GM13977 (cell line): ENCODE measurements at places on chromosomes 3 and 15.
A peak's percentile ranks its signal among the peaks of the same experiment; 100 is the strongest.

- DNase-seq = no peak
Measured at GRCh38 chr3:55659701-55660100, 172.6 kb upstream of the WNT5A start.

DNA sequence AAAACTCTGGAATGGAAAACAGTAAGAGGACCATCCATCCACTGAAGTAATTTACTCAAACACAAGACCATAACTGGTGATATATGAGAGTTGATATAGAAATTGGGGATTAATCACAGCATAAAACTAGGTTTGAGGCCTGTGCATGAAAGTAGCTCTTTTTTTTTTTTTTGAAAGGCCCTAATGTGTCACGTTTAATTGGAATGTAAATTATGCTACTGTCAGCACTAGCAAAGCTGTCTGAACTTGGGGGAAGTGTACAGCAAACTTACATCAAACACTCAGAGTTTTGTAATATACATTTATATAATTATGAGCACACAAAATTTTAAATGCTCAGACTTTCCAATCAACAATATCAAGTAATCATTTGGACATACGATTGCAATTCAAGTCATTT lies 154.1 kb downstream of the GREM1 start:
- no peak for DNase-seq

GRCh38 chr15:74383695-74384565 lies 16.5 kb upstream of the CYP11A1 start:
- peak; percentile 90 for DNase-seq

DNA sequence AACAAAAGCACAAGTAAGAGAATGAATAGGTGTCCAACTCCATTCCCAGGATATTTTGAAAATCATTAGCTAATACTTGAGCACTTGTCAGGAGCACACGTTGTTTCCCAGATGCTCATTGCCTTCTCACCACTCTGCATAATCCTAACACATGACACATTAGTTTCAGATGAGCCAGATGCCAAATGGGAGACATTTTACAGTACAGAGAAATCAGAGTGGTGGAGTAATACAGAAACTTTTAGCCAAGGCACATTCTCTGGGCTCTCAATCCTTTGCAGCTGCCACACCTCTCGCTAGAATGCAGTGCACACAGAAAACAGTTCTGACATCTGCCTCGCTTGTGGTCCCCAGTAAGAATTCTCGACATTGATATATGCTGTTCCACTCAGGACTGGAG lies 76.6 kb downstream of the P3H2 start:
- no peak for DNase-seq

- DNase-seq = no peak
Measured at GRCh38 chr3:195803289-195803908, 8.3 kb downstream of the MUC4 start.

GRCh38 chr3:100419406-100419805 lies 18.1 kb downstream of the LNP1 start:
- no peak for DNase-seq

- DNase-seq = no peak
Measured at GRCh38 chr15:99983886-99984286, 250.6 kb upstream of the LYSMD4 start.

- DNase-seq = peak; percentile 64
Measured at GRCh38 chr3:170222647-170223541, 670 bp downstream of the PRKCI start.

DNA sequence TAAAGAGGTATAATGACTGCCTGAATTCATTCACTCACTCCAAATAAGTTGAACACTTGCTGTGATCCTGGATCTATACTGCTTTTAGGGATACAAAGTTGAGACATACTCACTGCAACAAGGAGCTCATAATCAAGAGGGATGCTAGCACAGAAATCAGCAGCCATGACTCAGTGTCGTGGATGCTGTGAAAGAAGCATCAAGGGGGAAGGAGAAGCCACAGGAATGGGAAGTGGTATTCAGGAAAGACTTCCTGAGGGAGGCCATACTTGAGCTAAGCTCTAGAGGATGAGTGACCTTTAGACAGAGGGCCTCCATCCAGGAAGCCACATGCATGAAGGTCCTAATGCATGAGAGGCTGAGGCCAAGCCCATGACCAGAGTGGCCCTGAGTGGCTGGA lies 245.7 kb upstream of the RORA start:
- DNase-seq = no peak

GRCh38 chr15:45180201-45180600 lies 7.6 kb downstream of the SHF start:
- no peak for DNase-seq

GRCh38 chr15:60961541-60962485 lies 267.3 kb downstream of the RORA start:
- DNase-seq = no peak

DNA sequence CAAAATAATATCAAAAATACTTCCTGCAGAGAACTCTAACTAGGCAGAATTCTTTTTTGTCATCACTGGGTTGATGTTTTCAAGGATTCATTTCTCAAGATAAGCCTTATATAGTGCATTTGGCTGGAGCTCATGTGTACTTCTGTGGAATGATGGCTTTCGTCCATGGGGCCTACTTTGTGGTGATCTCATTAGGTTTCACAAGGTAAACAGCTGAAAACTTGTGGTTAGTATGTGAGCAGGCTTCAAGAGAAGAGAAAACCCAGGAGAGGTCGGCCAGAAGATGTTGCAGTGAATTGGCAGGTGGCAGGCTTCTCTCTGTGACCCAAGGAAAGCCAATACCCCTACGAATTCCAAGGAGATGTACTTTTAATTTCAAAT lies 121.4 kb upstream of the PHLDB2 start:
- no peak for DNase-seq

- DNase-seq = no peak
Measured at GRCh38 chr15:71599418-71600151, 210.8 kb upstream of the NR2E3 start.

GRCh38 chr3:126081618-126082361 lies 2.1 kb downstream of the SLC41A3 start:
- DNase-seq = no peak

GRCh38 chr3:80767604-80768003 lies 993.8 kb downstream of the GBE1 start:
- no peak for DNase-seq

GRCh38 chr15:26433818-26434217 lies 339.0 kb downstream of the GABRB3 start:
- DNase-seq = no peak
